Osteoblast (primary cell): ENCODE measurements at places on chromosomes 11 and 22. TPM values are rescaled to one million over a fixed set of nuclear protein-coding genes. Genes with fewer than 3 reads are reported as not detected.

- peak; percentile 97 for DNase-seq
These were observed 4.7 kb upstream of the SHISA8 start for GRCh38 chr22:41919357-41920224.

Gene PARVG
- 1.1 and 1.5 TPM in 2 replicates for total RNA-seq

- no peak for DNase-seq
These were observed 3.9 kb downstream of the DERL3 start for GRCh38 chr22:23834793-23835483.

DNA sequence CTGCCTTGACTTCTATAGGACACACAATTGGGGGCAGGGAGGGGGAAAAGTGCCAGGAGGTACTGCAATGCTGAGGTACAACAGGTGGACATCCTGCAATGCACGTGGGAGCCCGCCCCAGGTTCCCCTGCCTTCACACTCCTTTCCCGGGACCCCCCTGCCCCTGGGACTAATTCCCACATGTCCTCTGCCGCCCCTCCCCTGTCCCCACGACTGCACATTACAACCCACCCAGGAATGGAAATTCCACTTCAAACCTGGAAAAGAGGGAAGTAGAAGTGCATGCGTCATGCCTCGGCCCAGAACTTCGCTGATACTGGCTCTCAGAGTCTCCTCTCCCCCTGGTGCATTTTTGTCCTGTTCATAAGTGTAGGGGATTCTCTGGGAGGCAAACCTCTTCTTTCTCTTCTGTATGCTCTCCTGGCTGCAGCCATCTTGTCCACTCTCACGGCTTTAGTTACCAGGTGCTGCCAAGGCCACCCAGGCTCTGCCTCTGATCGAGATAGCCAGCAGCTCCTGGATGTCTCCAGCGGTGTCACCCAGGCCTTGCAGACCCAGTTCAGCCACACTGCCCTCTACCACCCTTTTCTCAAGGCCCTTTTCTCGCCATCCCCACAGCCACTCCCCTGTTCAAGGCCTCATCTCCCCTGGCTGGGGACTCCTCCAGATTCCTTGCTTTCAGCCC, 43.7 kb downstream of the GDPD5 start:
- DNase-seq = peak; percentile 52

GRCh38 chr11:69982690-69983570, 95.2 kb upstream of the ANO1 start:
- no peak for DNase-seq

DNA sequence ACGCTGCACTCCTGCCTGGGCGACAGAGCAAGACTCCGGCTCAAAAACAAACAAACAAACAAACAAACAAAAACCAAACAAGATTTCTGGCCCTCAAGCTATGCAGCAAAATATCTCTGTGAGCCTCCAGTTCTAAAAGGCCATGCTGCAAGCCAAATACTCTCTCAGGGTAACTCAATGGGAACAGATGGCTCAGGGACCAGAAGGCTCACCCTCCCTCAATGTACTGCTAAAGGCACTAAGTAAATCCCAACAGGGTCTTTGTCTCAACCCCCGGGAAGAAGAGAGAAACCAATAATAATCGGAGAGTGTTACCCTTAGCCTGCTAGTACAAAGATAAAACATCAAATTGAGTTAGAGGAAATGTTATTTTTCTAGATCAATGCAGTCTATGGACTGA, 119.7 kb upstream of the ZC3H12C start:
- no peak for DNase-seq

GRCh38 chr22:35312198-35313059, 12.7 kb downstream of the TOM1 start:
- DNase-seq = peak; percentile 92

Gene SERPING1
- total RNA-seq = 31.5 and 47.7 TPM in 2 replicates

DNA sequence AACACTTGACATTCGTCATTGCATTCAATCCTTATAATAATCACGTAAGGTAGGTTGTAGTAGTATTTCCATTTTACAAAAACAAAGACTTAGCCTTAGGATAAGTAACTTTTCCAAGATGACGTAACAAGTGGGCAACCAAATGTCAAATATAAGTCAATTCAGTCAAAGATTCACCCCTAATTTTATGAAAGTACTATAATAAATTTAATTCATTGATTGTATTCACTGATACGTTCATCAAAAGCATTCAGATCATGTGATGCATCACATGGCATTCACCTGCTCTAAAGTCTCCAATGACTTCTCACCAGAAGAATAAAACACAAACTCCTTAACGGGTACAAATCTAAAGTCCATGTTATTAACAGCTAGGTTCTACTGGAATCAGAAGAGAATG, 2.1 kb downstream of the KIF18A start:
- no peak for DNase-seq

DNA sequence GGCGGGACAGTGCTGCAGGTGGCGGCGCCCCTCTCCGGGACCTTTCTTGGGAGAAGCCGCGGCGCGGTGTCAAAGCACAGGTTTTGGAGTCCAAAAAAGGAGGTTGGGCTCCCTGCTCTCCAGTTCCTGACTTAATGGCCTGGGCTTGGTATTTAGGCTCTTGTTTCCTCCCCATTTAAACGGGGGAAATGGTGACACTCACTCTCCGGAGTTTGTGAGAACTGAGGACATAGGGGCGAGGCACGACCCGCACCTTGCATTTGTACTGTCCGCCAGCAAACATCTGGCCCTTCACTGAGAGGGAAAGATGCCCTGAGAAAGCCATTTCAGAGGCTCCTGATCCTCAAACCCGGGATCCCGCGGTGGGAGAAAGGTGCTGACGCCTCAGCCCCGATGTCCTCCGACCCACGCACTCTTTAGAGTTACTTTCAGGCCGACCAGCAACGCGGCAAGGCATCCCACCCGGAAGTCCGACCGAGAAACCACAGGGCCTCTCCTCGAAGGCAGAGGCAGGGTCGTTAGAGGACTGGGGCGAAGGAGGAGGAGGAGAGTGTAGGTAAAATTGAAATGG, 2.9 kb upstream of the WDR74 start:
- DNase-seq = peak; percentile 48

DNA sequence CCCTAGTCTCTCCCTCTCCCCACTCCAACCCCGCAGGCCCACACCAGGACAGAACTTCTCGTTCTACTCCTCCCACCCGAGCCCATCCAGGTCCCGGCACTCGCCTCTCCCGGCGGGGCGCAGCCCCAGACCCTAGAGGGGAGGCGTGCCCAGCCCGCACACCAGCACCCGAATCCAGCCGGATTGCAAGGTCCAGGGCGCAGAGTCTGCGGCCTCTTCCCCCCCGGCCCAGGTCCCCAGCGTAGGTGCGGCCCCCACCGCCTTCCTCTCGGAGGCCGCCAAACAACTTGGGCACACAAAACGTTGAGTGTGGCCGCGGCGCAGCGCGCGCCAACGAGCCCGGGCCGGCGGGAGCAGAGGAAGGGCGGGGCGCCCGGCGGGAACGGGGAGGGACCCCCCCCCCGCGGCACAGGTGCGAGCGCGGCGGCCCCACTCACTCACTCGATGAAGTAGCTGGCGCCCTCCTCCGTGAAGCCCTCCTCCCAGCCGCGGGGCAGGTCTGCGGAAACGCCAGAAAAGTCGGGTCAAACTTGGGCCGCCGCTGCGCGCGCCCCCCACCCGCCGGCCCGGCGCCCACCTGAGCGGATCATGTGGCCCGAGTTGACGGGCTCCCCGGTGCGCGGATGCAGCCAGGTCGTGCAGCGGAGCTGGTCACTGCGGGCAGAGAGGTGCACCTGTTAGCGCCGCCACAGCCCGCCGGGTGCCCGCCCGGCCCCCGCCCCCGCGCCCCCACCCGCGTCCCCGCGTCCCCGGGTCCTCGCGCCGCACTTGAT, 480 bp downstream of the PLEKHA7 start:
- peak; percentile 89 for DNase-seq

DNA sequence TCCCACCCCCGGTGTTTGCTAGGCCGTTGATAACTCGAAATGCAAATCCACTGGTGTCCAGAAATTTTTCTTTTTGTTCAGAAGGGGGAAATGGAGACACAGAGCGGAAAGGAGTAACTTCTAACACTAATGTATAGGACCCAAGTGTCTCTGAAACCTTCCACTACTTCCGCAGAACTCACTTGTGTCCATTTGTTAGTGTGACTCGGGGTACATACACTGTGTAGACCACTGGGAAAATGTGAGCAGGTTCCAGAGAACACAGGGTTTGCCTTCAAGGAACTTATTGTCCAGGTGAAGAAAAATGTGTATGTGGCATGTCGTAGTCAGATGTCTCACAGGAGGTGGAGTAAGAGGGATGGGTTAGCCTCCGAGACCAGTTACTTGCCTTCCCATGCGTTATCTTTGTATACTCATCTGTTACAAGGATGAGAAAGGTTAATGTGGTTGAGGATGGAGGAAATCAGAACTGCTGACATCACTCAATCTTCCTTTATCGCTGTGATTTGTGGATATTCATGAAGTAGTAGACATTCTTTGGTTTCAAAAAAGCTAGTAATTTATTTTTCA, 857 bp downstream of the ARCN1 start:
- peak; percentile 53 for DNase-seq

DNA sequence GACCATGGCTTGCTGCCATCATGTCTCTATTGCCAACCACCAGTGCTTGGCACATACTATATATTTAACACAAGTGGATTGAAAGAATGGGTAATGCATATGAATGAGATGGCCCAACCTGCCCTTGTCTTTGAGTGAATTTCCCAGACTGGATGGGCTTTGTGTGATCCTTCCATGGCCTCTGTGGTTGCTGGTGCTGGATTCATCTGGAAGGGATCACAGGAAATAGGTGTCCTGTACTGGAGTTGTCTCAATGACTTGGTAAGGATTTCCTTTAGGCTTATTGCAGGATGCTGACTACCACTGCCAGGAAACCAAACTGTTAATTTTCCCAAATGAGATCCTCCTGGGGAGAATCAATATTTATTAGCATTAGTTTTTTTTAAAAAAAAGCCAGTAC, 328.6 kb downstream of the TMEM135 start:
- no peak for DNase-seq

DNA sequence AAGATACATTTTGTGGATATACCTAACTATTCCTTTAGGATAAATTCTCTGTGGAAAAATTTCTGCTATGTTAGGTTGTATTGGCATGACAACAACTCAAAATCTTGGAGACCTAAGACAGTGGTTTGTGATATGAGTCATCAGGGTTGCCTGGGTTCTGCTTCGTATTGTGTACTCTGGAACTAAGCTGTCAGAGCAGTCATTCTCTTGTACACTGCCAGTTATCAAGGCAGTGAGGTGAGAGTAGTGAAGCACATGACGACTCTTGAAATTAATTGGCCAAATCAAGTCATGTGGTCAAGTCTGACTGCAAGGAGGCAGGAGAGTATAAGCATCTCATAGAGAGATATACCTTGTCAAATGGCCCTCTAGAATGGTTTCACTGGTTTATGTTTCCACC, 104.4 kb downstream of the FANCF start:
- no peak for DNase-seq

Gene HSPB2
- 2.1 and 2.2 TPM in 2 replicates for total RNA-seq

GRCh38 chr11:130301002-130301401, 13.7 kb downstream of the ZBTB44 start:
- DNase-seq = no peak

DNA sequence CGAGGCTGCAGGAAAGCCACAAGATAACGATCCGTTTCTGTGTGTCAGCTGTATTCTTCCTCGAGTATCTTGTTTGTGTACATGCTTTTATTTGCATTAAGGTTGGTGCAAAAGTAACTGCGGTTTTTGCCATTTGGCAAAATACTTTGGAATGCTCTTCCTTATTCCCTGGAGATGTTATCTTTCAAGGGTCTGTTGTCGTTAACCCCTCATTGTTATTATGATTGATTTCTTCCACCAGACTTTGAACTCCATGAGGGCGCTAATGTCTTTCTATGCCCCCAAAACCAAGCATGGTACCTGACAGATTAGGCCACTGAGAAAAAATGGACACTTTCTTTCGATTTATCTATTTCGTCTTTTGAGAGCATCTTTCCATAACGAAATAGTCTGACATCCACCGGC, 563 bp upstream of the PSMA1 start:
- DNase-seq = no peak

Gene C11orf97
- not detected in 2 replicates for total RNA-seq

- DNase-seq = no peak
These were observed 13.7 kb downstream of the COA4 start for GRCh38 chr11:73862986-73863385.

- DNase-seq = no peak
These were observed 69.8 kb upstream of the SLC25A18 start for GRCh38 chr22:17493419-17493981.

GRCh38 chr11:114260077-114260476, 36.1 kb upstream of the NNMT start:
- no peak for DNase-seq

Gene LRRC4C
- 2.2 and 4.4 TPM in 2 replicates for total RNA-seq

Gene REXO2
- total RNA-seq = 177 and 203 TPM in 2 replicates

- DNase-seq = no peak
These were observed 37.4 kb downstream of the MTMR2 start for GRCh38 chr11:95886462-95886861.

DNA sequence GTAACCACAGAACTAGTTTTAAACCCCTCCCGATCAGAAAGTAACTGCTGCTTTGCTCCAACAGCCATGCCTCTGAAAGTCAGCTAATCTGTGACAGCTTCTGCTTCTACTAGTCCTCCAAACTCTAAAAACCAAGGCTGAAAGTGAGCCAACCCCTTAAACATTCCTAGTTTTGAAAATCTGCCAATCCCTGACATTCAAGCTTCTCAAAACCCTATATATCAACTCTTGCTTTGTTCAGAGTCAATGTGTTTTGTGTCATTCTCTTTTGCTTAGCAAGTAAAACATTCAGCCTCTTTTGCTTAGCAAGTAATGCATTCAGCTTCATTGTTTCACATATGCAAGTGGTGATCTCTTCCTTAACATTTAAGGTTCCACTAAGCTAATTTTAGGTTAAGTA, 56.9 kb downstream of the ATG16L2 start:
- no peak for DNase-seq

Gene ZP1
- total RNA-seq = under 0.01 and 0.36 TPM in 2 replicates

DNA sequence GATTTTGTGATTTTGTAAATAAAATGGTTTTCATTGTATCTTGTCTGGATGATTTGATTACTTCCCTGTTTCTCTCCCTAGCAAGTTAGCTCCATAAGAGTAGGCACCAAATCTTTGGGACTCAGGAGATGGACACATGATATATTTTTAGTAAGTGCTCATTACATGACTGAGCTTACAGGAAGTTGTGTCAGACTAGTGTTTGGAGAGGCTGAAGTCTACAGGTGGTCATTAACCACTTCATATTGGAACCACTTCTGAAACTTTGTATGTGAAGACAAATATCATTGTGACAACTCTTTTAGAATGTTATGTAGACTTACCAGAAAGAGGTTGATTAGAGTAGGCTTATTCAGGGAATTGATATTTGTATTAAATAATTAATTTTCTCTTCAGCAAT, 19.1 kb downstream of the ARHGAP42 start:
- DNase-seq = no peak

GRCh38 chr11:128103278-128103873, 484.0 kb downstream of the ETS1 start:
- DNase-seq = no peak

DNA sequence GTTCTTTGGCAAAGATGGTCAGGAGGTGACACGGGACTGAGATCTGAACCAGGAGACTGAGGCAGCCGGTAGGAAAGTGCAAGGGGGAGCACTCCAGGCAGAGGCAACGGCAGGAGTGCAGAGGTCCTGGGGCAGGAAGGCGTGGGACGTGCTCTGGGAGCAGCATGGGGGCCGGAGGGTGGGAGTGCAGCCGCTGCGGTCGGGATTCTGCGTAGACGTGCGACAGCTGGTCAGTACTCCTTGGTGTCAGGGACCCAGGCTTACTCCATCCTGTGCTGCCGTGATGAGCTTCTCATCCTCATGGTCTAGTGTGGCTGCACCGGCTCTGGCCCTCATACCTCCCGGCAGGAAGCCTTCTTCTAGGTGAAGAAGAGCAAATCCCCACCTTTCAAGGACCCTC, 16.9 kb upstream of the TRMU start:
- DNase-seq = no peak

GRCh38 chr11:19658344-19658743, 54.3 kb upstream of the NAV2 start:
- DNase-seq = no peak
